ENCODE measurements at places on chromosomes 16 and 17.

DNA sequence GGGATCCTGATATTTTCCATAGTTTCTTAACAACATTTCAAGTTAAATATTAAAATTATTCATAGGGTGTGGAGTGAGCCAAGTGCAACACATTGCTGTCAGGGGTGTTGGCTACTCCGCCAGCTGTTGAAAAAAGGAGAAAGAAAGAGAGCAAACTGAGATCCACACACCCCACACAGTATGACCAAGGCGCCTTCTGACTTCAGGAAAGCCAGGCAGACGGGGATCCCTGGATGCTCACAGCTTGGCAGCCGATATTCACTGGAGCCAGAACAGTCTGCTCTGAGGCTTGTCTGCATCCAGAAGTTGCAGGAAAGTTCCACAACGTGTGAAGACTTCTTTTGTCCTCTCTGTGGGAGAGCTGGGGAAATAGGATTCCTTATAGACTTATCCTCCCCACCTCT lies 9.3 kb downstream of the CHD9NB start:
- peak; percentile 29 for DNase-seq

- DNase-seq, result peak; percentile 63
These were observed 12.8 kb downstream of the EVPL start for GRCh38 chr17:76014100-76014924.

DNA sequence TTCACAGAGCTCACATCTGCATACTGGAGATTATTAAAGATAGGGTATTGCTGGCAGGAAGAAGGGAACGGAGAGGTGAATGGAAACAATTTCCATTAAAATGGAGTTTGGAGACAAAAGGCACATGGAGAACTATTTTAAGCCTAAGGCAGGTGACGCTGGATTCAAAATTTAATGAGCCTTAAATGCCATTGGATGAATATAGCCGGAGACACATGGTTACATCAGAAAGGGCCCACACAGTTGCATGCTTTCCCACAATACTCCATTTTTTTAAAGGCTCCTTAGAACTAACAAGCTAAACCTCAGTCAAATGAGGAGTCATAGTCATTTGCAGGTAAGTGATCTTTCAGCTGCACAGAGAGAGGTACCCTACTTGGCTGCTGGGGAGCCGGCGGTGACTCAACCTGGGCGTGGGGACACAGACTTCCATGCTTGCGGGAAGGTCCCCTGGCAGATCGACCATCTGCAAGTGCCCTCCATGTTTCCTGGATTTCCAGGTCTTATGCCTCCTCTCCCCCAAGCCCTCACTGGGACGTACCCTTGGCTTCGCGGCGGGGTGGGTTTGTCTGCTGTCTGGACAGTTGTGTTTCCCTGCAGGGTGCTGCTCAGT lies 259.2 kb downstream of the CBLN1 start:
- DNase-seq, result no peak

DNA sequence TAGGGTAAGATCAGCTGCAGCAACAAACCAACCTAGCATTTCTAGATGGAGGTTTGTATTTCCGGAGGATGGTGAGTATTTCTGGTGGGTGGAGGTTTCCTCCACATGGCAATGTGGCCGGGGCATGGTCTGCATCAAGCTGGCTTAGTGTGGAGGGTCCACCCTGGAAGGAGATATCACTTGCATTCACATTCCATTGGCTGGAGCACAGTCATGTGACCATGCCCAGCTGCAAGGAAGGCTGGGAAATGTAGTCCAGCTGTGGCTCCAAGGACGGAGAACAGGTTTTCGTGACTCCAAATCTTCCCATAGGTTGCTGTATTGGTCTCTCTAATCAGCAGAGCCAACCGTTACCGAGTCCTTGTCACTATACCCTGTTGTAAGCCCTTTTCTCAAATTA lies 68.7 kb downstream of the RAI1 start:
- peak; percentile 41 for DNase-seq
